NCI-H1436 (cell line): ENCODE measurements at places on chromosomes 3 and 15.

DNA sequence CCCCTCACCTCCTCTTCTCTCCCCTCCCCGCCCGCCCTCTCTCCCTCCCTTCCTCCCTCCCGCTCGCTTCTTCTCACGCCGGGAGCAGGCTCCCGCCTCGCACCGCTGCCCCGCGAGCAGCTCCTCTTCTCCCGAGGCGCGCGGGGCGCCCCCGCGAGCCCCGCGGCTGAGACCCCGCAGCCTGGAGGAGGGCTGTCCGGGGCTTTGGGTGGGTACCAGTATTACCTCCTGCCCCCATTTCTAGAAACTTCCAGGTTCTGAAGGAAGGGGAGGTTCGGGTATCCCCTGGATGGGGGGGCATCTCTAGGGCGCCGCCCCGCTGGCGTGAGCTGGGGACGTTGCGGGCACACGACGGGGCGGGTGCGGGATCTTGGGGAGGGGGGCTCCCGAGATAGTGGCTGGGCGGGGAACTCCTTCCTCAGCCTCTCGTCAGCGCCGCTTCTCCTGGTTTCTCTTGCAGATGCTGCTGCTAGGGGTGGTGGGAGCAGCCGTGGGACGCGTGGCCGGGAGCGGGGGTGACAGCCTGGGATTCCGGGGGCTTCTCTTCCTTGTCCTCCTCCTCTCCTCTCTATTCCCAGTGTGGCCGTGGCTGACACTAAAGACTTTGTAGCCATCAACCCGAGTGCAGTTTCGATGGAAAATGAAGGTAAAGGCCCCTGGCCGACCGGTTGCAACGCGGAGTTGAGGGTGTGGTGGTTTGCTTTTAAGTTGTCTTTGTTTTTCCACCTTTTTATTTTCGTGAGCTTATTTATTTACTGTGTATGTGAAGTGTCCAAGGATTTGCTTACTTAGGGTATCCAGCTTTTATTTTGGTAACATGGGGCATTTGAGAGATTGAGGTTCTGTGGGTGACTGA is 474 bp downstream of the ATP2C1 start:
- peak; percentile 59 for DNase-seq

DNA sequence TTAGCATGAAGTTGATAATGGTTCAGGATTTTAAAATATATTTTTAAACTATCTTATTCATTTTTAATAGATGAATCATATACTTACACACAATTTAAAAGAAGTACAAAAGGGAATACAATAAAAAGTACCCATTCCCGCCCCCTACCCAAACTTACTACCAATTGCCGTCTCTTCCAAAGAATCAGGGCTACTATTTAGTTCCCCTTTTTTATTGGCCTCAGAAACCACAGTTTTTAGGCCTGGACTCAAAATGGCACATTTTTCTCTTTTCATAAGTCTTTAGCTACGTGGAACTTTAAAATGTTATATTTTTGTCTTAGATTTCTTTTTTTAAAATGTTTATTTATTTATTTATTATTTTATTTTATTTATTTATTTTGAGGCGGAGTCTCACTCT is 18.0 kb downstream of the LRRK1 start:
- no peak for DNase-seq

GRCh38 chr3:112931736-112932521 is 43.0 kb downstream of the CD200R1 start:
- DNase-seq, result no peak

GRCh38 chr15:91892436-91892835 is 38.9 kb downstream of the SLCO3A1 start:
- DNase-seq, result no peak

GRCh38 chr3:8164145-8164544 is 337.5 kb upstream of the LMCD1 start:
- DNase-seq, result no peak

DNA sequence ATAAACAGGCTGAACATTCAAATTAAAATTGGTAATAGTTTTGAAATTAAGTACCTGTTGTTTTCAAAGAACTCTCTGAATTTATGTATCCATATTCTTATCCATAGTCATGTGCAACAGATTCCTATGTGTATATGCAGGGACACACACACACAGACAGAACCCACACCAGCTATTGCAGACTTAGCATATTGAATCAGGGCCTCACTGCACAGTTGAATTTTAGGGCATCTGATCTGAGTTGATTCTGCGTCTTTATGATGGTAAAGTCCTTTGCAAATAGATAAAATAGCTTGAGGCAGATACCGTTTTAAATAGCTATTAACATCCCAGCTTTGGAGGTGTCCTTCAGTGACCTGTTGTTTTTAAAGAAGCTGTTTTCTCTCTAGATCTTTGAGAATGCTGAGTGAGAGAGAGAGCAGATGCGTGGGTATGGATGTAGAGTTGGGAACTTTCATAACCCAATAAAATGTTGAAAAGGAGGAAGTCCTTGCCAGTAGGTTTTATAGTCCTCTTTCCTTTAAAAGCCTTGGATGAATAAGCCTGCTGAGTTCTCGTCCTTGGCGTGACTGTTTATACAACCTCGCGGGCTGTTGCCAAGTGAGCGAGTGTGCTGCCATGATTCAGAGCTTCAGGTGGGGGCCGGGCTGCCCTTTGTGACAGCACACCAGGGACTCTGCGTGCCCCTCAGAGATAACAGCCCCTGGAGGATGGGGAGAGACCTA is 18.3 kb downstream of the MYZAP start:
- no peak for DNase-seq

DNA sequence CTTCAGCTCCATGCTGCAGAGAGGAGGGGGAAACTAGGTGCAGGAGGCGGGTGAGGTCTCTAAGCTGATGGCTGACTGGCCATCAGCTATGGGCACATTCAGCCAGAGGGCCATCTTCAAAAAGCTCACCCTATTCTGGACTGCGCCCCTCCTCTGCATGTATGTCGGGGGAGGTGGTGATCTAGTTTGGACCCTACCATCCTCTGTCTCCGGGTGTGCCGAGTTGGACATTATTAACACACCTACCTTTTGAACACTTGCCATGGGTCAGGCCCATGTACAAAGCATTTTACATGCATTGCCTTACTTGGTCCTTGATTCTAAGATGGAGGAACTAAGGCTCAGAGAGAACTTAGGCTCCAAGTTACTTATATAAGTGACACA is 1.4 kb downstream of the NISCH start:
- no peak for DNase-seq

- no peak for DNase-seq
Observed at GRCh38 chr15:45333550-45333949, 44.8 kb downstream of the GATM start.

DNA sequence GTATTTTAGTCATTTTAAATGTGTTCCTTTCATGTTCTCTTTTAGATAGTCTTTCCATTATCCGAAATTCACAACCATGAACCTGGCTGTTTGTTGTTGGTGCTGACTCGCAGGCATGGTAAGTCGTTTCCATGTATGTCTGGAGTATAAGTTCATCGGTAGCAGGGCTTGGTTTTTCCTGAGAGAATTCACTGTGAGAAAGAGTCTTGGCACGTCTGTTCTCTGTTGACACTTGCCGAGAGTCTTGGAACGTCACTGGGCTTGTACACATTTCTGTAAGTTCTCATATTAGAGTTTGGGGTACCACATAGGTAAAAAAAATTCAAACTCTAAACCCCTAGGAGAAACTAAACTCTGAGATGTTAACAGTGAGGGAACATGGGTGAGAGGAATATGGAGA is 29.4 kb upstream of the EIF4A2 start:
- DNase-seq, result no peak

DNA sequence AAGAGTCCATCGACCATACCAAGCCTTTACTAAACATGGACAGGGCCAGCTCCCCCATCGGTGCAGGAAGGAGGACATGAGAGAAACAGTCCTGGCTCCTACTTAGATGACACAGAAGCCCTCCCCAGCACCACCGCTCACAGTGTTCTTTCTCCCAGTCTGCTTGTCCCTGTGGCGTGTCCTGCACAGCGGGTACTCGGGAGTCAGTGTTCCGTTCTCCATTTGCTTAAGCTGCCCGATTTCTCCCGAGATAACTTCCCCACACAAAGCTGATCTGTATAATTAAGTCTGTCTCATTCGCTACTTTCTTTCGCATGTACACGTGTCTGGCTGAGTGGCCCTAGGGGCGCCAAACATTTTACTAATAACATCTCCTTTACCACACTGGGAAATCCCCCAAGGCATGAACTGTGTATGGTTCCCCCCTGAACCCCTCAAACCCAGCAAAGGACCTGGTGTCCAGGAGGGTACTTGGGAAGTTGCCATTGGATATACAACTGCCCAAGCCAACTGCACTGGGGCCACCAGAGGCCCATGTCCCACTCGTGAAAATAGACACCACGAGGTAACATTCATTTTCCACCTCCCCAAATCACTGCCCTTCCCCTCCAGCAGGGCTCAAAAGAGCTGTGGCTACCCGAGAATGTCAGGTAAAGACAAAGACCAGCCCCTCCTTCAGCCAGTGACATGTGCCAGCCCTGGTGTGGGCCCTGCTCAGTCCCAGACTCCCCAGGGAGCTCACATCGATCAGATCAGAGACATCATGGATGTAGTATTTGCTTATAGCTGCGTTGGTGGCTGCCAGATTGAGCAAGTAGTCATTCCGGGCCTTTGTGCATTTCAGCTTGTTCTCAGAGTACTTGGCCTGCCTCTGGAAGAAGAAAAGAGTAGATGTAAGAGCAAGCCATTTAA is 96.5 kb upstream of the RAD18 start:
- DNase-seq, result no peak

DNA sequence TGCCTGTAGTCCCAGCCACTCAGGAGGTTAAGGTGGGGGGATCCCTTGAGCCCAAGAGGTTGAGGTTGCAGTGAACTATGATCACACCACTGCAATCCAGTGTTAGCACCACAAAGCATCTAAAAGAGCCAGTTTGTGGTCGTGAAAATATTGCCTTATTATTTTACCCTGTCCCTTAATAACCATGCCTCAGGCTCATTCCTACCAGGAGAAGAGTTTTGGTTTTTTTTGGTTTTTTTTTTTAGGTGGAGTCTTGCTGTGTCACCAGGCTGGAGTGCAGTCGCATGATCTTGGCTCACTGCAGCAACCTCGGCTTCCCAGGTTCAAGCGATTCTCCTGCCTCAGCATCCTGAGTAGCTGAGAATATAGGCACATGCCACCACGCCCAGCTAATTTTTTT is 17.9 kb upstream of the AVEN start:
- no peak for DNase-seq

DNA sequence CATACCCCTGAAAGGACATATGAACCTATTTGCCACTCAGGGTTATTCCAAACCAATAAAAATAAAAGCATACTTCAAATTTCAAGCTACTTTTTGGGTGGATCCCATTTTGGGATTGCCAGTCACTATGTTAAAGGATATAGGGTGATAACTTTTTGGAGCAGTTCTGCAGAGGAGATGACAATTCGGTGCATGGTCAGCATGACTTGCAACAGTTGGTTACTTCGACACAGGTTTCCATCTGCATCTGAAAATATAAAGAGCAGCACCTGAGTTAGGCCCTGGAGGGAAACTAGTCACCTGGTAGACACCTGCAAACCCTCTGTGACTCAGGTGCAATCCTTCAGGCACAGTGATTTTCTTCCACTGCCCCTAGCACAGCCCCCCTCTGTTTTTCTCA is 38.5 kb downstream of the RASGRP1 start:
- no peak for DNase-seq

DNA sequence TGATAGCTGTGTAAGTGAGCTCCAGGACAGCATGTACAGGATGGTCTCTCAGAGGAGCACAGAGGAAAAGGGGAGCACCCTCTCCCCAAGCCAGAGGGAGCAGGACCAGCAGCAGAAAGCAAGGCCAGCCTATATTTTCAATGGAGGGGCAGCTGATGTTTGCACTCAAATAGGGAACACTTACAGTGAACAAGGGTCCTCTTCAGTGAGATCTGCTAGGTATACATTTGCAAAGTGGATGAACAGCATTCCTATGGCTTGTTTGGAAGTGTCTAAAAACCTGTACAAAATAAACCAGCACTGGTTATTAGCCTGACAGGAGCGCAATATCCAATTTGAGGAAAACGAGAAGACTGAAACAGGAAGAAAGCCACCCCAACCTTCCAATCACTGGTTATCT is 17.6 kb upstream of the MUSTN1 start:
- DNase-seq, result no peak

- no peak for DNase-seq
Observed at GRCh38 chr3:25294169-25294805, 133.8 kb upstream of the RARB start.

- DNase-seq, result no peak
Observed at GRCh38 chr3:171506743-171507319, 46.6 kb upstream of the TNIK start.

DNA sequence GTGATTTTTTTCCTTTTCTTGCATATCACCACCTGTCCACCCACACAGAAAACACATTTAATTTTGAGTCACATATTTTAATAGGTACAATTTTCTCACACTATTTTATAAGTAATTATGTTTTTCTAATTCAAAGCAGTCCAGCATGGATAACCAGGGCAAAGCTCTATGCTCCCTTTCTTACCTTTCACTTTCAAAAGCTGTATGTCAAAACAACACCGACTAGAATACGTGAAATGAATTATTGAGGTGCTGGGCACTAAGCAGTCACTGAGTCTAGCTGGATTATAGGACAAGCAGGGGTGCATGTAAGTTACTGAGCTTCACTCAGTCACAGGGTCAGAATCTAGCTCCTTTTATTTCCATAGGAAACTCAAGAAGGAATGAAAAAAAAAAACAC is 60.6 kb downstream of the LSAMP start:
- no peak for DNase-seq

- DNase-seq, result peak; percentile 41
Observed at GRCh38 chr3:142243134-142243533, 17.7 kb upstream of the GK5 start.
